ENCODE measurements at places on chromosomes 3 and 15.

DNA sequence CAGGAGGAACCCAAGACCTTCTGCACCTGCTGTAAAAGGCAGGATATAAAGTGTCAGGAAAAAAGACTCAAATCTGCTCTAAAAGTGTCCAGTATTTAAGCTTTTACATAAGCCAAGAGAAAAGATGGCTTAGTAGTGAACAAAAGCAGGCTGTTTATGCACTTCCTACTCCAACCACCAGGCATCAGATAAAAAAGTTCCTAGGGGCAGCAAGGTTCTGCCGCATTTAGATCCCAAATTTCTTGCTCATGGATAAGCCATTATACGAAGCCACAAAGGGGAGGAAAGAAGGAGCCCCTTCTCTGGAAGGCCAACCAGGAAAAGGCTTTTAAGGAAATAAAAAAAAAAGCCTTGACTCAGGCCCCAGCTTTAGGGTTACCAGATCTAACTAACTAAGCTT lies 10.6 kb upstream of the SLC9C1 start:
- DNase-seq: no peak

- no peak for DNase-seq
These were observed 4.1 kb upstream of the THSD4 start for GRCh38 chr15:71111181-71111565.

DNA sequence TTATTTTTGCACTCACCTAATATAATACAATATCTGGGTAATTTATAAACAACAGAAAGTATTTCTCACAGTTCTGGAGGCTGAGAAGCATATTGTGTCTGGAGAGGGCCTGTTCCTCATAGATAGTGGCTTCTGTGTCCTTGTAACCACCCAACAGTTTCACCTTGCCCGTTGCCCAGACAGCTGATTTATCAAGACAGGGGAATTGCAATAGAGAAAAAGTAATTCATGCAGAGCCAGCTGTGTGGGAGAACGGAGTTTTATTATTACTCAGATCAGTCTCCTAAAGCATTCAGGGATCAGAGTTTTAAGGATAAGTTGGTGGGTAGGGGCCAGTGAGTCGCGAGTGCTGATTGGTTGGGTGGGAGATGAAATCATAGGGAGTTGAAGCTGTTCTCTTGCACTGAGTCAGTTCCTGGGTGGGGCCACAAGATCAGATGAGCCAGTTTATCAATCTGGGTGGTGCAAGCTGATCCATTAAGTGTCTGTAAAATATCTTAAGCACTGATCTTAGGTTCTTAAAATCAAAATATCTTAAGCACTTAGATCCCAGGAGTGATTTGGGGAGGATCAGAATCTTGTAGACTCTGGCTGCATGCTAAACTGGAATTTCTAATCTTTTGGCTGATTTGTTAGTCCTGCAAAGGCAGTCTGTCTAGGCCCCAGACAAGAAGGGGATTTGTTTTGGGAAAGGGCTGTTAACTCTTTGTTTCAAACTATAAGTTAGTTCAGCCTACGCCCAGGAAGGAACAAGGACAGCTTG lies 33.9 kb upstream of the C15orf39 start:
- no peak for DNase-seq

DNA sequence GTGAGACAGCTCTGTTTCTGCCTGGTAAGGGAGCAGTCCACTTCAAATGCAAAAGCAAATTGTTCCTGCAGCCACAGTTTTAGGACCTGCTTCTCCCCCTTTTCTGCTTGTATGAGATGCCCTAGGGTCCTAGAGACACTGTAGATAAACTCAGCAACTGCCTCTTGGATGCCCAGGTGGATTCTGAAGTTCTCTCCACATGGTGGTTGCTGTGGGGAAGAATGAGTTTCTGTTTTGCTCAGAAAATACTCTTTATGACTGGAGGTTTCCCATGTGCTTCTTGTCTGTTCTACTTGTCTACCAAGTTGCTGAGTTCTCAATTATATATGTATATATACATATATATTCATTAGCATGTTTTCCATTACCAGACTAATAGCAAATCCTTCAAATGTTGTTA lies 5.6 kb upstream of the ZNF80 start:
- no peak for DNase-seq

DNA sequence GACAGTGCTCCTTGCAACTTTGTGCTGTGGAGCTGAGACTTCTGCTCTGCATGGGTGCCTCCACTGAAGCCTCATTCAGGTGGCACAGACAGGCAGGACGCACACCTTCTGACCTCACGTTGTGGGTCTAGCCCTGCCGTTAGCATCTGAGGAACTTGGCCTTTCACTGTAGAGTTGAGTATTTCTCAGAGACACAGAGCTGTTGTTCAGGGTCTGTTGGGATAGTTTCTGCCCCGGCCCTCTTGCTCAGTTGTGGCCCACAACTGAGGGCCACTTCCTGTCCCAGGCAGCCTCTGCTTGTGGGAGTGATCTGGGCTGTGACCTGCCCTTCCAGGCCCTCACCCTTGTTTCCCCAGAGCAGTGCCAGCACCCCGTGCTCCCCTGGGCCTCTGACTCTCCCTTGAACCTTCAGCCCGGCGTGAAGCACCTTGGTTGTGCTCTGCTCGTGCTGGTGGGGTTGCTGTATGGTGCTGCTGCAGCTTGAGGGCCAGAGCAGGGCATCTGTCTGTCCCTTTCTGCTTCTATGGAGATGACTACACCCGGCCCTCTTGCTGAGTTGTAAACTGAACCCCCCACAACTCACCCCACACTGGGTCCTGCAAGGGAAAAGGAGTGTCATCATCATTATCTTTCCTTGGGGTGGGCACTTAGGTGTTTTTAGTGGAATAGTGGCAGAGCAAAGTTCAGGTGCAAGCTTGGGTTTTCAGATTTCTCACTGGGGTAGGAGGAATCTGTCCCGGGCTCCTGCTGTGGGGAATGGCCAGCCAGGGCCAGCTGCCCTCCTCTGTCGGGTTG lies 11.7 kb downstream of the BAHD1 start:
- no peak for DNase-seq

DNA sequence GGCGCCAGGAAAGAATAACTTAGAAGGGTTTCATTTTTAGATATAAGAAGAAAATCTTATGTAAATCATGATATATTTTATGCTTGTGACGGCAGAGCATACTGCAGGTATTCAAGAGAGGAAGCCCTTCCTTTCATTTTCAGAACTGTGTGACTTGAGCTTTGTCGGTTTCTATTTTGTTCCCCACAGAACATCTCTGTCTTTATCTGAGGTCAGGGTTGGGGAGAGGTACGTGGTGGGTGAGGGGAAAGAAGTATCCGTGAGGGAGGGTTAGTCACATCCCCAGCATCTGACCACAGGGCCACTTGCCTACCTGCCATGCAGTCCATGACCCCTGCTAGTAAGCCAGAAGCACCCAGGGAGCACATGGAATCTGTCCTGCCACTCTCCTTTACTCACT lies 126.5 kb downstream of the DGKG start:
- no peak for DNase-seq

DNA sequence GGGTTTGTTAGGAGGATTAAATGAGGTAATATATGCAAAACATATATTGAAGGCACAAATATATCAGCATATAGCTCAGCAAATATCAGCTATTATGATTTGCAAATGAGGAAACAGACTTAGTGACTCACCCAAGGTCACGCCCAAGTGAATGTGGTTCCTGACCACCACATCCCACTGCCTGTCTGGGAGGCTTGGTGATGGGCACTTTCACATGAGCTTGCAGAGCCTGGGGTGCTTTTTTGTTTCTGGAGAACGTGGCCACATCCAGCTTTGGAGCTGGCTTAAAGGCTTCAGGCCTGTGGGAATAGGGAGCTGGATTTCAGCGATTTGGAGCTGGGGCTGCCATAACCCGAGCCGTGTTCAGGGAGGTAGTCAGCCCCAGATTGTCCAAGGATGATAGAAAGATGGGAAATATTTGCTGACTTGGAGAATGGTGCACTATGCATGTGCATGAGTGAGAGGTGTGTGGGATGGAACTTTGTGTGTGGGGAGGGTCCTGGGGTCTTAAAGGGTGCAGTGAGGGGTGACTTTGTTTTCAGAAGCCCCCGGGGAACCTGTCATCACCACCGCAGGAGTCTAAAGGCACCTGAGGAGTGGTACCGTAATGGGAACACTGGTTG lies 12.0 kb upstream of the FGD5 start:
- no peak for DNase-seq

- DNase-seq: peak; percentile 9
These were observed 16.6 kb downstream of the EPB42 start for GRCh38 chr15:43204016-43204901.

DNA sequence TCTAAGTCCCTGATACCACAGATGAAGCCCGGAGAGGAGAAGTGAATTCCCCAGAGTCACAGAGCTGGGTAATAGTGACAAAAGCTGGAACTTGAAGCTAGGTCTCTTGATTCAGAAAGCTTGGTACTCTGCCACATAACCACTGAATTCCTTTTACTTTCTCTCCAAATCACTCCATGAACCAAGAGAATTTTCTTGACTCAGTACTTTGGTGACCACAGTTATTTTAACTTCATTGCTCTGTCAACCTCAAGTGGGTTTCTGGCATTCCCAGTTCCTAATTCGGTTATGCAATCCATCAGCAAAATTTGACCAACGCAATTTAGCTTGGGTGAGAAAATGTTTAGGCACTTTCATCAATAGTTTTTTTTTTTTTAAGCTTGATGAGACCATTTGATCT lies 61.0 kb upstream of the PPARG start:
- no peak for DNase-seq

- no peak for DNase-seq
These were observed 62.3 kb upstream of the CPOX start for GRCh38 chr3:98655666-98656065.

GRCh38 chr3:153513236-153513635 lies 351.2 kb downstream of the RAP2B start:
- DNase-seq: no peak

DNA sequence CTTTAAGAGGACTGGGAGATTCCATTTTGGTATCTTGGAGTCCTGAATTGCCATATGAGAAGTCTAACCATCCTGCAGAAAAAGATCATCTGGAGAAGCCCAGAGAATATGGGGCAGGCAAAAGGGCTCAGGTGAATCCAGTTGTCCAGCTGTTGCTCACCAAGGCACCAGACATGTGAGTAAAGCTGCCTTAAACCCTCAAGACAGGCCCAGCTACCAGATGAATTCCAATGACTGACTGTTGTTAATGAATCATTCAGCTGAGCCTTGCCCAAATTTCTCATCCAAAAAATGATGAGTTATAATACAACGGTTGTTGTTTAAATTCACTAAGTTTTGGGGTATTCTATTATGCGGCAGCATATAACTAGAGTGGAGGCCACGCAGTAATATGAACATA lies 22.0 kb upstream of the NANOGP8 start:
- no peak for DNase-seq

DNA sequence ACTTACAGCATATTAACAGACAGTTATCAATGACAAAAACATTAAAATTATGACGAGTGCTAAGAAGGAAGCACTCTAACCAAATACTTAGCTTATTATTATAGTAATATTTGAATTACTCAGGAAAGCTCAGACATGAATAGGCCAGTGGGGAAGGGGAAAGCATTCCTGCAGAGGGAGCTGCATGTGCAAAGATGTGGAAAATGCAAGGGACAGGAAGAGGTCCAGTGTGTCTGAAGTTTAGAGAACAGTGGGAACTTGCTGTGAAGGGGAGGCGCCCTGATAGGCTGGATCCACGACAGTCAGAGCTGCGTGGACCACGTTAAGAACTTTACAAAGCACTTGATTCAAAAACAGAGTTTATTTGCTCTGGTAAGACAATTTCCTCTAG lies 1.2 kb upstream of the SPICE1 start:
- no peak for DNase-seq

DNA sequence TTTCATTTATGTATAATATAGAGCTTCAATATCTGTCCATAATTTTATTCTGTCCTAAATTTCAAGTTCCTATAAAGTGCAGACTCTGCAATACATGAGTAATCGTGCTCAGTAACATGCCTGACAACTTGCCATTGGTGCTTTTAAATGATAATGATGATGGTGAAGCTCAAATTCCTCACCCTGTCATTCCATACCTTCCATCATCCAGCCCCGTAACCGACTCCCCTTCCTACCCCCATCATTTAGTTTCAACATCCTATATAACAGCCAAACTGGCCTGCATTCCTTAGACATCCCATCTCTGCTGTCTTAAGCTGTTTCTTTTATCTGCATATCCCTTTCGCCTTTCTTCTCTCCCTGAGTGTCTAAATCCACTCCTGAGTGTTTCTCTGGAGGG lies 67.2 kb upstream of the DLG1 start:
- no peak for DNase-seq

DNA sequence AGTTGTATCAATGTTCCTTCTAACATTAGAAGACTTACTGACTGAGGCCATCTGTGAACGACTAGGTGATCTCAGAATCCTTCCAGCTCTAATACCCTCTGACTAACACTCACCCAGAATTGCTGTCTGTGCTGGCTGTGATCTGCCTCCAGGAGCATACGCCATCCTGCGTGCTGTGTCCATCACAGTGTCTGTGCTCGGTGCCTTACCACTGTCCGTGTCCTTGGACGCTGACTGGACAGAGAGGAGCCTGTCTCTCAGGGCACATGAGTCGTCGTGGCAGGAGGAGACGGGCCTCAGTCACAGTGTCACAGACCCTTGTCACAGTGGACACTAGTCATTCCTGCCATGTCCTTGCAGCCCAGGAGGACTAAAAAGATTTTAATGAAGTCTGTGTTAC lies 83.1 kb downstream of the LMLN start:
- DNase-seq: no peak

DNA sequence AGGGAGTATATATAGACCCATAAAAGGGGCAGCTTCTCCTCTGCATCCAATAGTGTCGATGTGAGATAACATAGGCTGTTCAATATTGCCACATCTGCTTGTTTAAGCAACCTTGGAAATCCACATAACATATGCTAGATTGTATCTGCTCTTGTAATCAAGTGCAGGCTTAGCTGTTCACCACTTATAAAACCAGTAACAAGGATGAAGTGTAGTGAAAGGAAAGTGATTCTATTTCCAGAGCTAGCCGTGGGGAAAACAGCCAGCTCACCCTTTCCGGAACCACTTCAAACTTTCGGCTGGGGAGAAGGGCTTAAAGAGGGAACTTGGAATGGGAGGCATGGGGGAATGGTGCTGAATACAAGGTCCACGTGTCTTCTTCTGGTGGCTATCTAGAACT lies 204.0 kb downstream of the TAFA4 start:
- no peak for DNase-seq

- no peak for DNase-seq
These were observed 347.3 kb downstream of the CNTN3 start for GRCh38 chr3:74267131-74267530.

- DNase-seq: no peak
These were observed 15.2 kb downstream of the PFN2 start for GRCh38 chr3:149955449-149955848.

DNA sequence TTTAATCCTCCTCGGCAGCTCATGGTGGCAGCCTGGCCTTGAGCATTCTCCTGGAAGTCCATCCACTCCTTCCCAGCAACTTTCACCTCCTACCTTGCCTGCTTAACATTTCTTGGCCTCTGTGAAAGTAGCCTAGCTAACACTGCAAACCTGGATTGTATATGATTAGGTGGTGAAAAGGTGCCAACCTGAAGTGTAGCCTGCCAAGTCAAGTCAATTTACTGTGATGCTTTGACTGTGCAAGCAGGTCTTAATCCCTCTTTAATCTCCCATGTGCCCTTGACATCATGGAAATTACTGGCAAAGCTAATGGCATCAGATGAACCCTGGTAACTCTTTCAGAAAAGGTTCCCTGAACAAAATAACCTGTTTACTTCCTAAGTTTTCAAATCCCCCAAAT lies 169.7 kb upstream of the NR2F2 start:
- no peak for DNase-seq

- no peak for DNase-seq
These were observed 158.8 kb downstream of the KLF13 start for GRCh38 chr15:31485431-31485830.

GRCh38 chr15:56587686-56588085 lies 122.7 kb upstream of the MNS1 start:
- no peak for DNase-seq

Data from activated CD4-positive, alpha-beta T cell treated with anti-CD3 and anti-CD28 coated beads for 24 hours (primary cell).